Breast epithelium (tissue), 4 donors: ENCODE measurements at places on chromosomes 1 and 21. TPM values are rescaled to one million over a fixed set of nuclear protein-coding genes. Genes with fewer than 3 reads are reported as not detected.

DNA sequence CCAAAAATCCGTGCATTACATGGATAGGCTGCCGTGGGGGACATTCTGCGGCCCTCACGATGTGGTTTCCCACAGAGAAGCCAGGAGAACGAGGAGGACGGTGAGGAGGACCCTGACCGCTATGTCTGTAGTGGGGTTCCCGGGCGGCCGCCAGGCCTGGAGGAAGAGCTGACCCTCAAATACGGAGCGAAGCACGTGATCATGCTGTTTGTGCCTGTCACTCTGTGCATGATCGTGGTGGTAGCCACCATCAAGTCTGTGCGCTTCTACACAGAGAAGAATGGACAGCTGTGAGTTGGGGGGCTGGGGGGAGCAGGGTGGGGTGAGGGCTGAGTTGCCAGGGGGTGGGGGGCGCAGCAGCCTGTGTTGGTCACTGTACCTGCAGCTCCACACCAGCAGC lies 13.2 kb downstream of the PSEN2 start:
- H3K36me3 ChIP-seq = no peaks in the 10 kb centered on the region
- H3K27me3 ChIP-seq = no peaks in the 10 kb centered on the region
- H3K27ac ChIP-seq = no peak overlapping the region
- H3K4me1 ChIP-seq = no peaks in the 10 kb centered on the region
- H3K4me3 ChIP-seq = no peak overlapping the region

DNA sequence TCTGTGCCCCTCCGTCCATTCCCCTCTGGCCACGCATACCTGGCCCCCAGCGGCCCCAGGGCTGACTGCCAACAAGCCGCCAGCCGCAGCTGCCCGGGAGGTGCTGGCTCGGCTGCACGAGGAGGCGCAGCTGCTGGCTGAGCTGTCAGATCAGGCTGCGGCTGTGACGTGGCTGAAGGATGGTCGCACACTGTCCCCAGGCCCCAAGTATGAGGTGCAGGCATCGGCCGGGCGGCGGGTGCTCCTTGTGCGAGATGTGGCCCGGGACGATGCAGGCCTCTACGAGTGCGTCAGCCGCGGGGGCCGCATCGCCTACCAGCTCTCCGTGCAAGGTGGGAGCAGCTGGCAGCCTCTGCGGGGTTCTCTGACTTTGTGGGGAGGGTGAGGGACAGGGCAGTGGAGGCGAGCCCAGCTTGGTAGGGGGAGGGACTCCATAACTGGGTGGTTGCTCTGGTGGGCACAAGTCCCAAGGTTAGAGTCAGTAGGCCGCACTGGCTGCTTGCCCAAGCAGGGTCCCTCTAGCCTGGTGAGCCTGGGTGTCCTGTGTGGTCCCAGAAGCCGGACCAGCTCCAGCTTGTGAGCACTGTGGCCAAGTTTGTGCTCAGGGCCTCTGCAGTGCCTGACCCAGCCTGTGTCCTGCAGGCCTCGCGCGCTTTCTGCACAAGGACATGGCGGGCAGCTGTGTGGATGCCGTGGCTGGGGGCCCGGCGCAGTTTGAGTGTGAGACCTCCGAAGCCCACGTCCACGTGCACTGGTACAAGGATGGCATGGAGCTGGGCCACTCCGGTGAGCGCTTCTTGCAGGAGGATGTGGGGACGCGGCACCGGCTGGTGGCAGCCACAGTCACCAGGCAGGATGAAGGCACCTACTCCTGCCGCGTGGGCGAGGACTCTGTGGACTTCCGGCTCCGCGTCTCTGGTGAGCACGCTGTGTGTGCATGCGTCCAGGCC lies 8.8 kb downstream of the OBSCN start:
- H3K4me1 ChIP-seq = no peaks in the 10 kb centered on the region
- no peaks in the 10 kb centered on the region for H3K27me3 ChIP-seq
- no peaks in the 10 kb centered on the region for H3K36me3 ChIP-seq
- DNase-seq = no peak

GRCh38 chr1:231139125-231139649 lies 22.7 kb upstream of the TRIM67 start:
- no peaks in the 10 kb centered on the region for H3K4me1 ChIP-seq
- H3K4me3 ChIP-seq = no peak overlapping the region
- no peaks in the 10 kb centered on the region for H3K27me3 ChIP-seq
- no peak for DNase-seq
- no peaks in the 10 kb centered on the region for H3K36me3 ChIP-seq
- H3K27ac ChIP-seq = no peak overlapping the region

- H3K36me3 ChIP-seq = no peaks in the 10 kb centered on the region
- peak overlapping the region; percentile 85 for H3K27ac ChIP-seq
- H3K4me1 ChIP-seq = no peaks in the 10 kb centered on the region
Observed at GRCh38 chr1:155178441-155179111, 4.9 kb downstream of the TRIM46 start.

DNA sequence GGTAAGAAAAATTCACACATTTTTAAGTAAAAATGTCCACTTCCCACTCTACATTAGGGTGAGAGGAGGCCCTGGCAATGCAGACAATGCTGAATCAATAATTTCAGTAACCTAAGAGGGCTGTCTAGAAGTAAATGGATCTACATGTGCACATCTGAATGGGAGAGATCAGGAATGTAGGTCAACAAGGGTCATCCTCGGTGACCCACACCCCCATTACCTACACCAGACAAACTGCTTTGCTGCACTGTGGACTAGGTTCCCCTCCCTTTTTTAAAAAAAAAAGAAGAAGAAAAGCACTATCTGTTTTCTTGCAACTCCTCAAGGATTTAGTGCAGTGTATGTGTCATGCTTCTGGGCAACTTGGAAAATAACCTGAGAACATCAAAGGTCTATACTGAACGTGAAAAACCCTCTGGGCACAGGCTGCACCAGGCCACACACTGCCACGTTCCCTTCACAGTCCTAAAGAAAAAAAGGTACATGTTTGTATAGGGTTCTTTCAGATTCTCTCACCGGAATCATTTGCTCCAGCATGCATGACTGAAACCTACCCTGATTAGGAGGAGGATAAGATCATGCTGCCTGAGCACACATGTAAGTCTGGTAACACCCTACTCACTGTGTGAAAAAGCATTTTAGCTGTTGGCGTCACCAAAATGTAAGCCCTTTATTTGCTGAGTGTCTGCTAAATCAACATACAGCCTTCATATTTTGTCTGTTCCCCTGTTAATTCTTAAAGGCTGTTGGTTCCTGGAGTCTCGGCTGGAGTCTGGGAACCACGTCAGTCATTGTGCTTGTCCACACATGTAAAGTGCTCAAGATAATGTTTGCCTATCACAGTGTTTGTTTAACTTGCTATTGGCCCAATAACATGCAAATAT lies 341.0 kb downstream of the SMYD3 start:
- H3K27ac ChIP-seq = no peak overlapping the region
- H3K27me3 ChIP-seq = no peaks in the 10 kb centered on the region
- no peaks in the 10 kb centered on the region for H3K36me3 ChIP-seq
- no peak overlapping the region for H3K4me3 ChIP-seq
- H3K4me1 ChIP-seq = no peaks in the 10 kb centered on the region

GRCh38 chr1:154873321-154873950 lies 3.4 kb upstream of the KCNN3 start:
- no peak overlapping the region for H3K4me3 ChIP-seq
- H3K4me1 ChIP-seq = no peaks in the 10 kb centered on the region
- DNase-seq = no peak
- H3K27me3 ChIP-seq = peaks cover 9% of the 10 kb centered on the region
- H3K36me3 ChIP-seq = no peaks in the 10 kb centered on the region

- DNase-seq = peak; percentile 55
- no peaks in the 10 kb centered on the region for H3K27me3 ChIP-seq
- no peak overlapping the region for H3K27ac ChIP-seq
- no peaks in the 10 kb centered on the region for H3K36me3 ChIP-seq
- no peaks in the 10 kb centered on the region for H3K4me1 ChIP-seq
- H3K4me3 ChIP-seq = no peak overlapping the region
Observed at GRCh38 chr1:20574686-20575540, 14.0 kb upstream of the CDA start.

The KCNJ6 gene
- total RNA-seq = not detected

DNA sequence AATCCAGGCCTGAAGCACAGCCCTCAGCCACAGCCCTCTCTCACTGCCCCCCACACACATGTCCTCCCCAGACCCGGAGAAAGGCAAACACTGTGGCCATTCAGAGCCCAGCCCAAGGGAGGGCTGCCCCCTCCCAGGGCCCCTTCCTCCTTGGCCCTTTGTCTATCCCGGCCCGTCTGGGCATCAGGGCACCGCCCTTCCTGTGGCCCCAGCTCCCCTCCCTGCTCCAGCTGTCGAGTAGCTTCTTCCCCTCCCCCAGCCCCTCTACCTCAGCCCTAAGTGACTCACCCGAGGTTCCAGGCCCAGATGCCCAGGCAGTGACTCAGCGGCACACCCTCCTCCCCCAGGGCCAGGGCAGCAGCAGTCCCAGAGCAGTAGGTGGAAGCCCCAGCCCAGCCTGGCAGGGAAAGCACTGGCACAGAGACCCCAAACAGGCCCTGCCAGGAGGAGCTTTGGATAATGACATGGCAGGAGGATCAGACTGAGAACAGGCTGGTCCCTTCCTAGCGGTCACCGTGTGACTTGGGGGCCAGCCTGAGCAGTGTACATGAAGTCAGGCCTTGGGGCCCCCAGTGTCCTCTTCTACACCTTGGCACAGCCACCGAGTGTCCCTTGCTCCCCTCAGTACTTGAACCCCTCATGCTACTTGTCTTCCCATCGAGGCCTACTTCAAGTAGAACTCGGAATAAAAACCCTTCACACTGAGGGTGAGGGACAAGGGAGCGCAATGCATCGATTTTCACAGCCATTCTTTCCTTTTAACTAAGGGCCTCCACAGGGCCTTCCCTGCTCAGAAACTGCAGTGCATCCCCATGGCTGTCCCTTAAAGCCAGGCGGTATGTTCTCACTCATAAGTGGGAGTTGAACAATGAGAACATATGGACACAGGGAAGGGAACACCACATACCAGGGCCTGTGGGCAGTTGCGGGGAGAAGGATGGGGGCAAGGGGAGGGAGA lies 1.0 kb upstream of the S100A2 start:
- H3K27me3 ChIP-seq = no peaks in the 10 kb centered on the region
- DNase-seq = peak; percentile 96
- H3K4me3 ChIP-seq = peak overlapping the region; percentile 13
- H3K4me1 ChIP-seq = peaks cover 25% of the 10 kb centered on the region

- no peak overlapping the region for H3K27ac ChIP-seq
- H3K4me3 ChIP-seq = no peak overlapping the region
- H3K27me3 ChIP-seq = no peaks in the 10 kb centered on the region
Observed at GRCh38 chr1:163877016-163877415, 555.3 kb downstream of the NUF2 start.

- peak within 1 kb of the TSS; percentile 92 for H3K27ac ChIP-seq
- peak; percentile 88 for DNase-seq
- H3K4me1 ChIP-seq = no peaks in the 10 kb centered on the region
- no peaks in the 10 kb centered on the region for H3K36me3 ChIP-seq
Observed at GRCh38 chr1:98661544-98662355, at the start of gene SNX7. SNX7 (plus strand) TSS chr1:98661721; CDS start chr1:98661732, 11 bp downstream.

DNA sequence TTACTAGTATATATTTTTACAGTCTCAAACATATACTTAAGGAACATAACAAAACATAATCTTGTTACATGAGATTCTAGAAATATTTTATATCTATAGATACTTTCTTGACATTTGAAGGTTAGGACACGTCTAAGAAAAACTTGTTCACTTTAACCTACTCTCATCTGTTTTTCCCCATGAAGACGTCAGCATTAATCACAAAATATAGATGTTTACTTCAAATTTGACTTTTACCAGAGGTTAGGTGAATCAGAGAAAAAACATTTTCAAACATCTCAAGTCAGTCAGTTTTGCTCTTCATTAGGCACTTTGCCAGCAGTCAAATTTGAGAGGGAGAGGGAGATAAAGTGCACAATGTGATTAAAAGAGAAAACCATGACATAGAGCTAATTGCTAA lies 47.7 kb downstream of the BRINP3 start:
- H3K36me3 ChIP-seq = no peaks in the 10 kb centered on the region
- H3K27me3 ChIP-seq = no peaks in the 10 kb centered on the region
- no peak overlapping the region for H3K4me3 ChIP-seq
- DNase-seq = no peak
- no peaks in the 10 kb centered on the region for H3K4me1 ChIP-seq

DNA sequence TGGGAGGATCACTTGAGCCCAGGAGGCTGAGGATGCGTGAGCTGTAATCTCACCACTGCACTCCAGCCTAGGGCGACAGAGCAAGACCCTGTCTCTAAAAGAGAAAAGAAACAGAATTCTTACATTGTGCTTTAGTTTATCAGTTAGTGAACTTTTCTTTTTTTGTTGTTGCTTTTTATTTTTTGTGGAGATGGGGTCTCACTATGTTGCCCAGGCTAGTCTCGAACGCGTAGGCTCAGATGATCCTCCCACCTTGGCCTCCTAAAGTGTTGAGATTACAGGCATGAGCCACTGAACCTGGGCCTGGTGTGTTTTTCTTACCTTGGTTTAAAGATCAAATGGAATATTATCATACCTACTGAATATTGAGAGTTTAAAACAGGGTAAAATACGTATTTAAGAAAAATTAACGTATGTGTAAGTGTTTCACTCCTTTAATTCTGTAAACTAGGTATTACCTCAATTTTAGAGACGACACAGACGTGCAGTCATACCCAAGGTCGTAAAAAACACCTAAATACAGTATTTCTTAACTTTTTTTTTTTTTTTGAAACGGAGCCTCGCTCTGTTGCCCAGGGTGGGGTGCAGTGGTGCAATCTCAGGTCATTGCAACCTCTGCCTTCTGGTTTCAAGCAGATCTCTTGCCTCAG lies 39.6 kb downstream of the KIF1B start:
- DNase-seq = no peak
- no peak overlapping the region for H3K4me3 ChIP-seq
- no peak overlapping the region for H3K27ac ChIP-seq
- no peaks in the 10 kb centered on the region for H3K36me3 ChIP-seq

GRCh38 chr1:198543670-198544260 lies 3.3 kb upstream of the ATP6V1G3 start:
- H3K4me3 ChIP-seq = no peak overlapping the region
- H3K27ac ChIP-seq = no peak overlapping the region
- no peaks in the 10 kb centered on the region for H3K36me3 ChIP-seq
- no peaks in the 10 kb centered on the region for H3K4me1 ChIP-seq
- no peak for DNase-seq

The EDARADD gene
- 0.32 TPM for total RNA-seq

GRCh38 chr1:33311706-33312412 lies 9.0 kb downstream of the A3GALT2 start:
- H3K27me3 ChIP-seq = no peaks in the 10 kb centered on the region
- no peaks in the 10 kb centered on the region for H3K36me3 ChIP-seq
- H3K4me3 ChIP-seq = no peak overlapping the region
- H3K4me1 ChIP-seq = peaks cover 3% of the 10 kb centered on the region

The LACTBL1 gene
- total RNA-seq = not detected

The SMCP gene
- total RNA-seq = not detected

GRCh38 chr1:95003433-95003738 lies 69.4 kb downstream of the ALG14 start:
- no peak overlapping the region for H3K27ac ChIP-seq
- no peaks in the 10 kb centered on the region for H3K27me3 ChIP-seq
- no peak for DNase-seq
- H3K4me3 ChIP-seq = no peak overlapping the region
- H3K4me1 ChIP-seq = no peaks in the 10 kb centered on the region
- no peaks in the 10 kb centered on the region for H3K36me3 ChIP-seq

- H3K4me3 ChIP-seq = no peak overlapping the region
- no peaks in the 10 kb centered on the region for H3K4me1 ChIP-seq
- no peaks in the 10 kb centered on the region for H3K27me3 ChIP-seq
- H3K27ac ChIP-seq = peak overlapping the region; percentile 34
- no peaks in the 10 kb centered on the region for H3K36me3 ChIP-seq
Observed at GRCh38 chr1:45444609-45445131, 46.3 kb downstream of the TESK2 start.

GRCh38 chr1:77468257-77468948 lies 186.6 kb downstream of the AK5 start:
- no peaks in the 10 kb centered on the region for H3K36me3 ChIP-seq
- H3K27ac ChIP-seq = peak overlapping the region; percentile 56
- no peaks in the 10 kb centered on the region for H3K4me1 ChIP-seq
- no peak for DNase-seq
